ENCODE measurements at places on chromosomes 4 and X.

DNA sequence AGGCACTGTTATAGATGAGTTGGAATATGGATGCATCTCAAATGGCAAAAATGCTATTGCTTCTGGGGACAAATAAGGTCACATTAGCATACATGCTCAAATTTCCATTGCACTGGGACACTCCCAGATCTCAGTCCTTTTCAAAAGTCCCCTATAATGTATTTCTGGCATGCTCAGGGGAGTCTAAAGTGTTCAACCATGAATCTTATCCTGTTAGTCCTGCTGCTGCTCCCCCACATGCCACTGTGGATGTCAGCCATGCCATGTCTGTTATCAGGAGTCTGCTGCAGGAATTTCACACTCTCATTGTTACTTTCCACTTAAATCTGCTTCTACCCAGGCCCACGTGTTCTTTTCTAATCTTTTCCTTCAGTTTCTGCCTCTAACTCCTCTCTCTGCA, 1000.6 kb downstream of the CCSER1 start:
- DNase-seq: no peak

DNA sequence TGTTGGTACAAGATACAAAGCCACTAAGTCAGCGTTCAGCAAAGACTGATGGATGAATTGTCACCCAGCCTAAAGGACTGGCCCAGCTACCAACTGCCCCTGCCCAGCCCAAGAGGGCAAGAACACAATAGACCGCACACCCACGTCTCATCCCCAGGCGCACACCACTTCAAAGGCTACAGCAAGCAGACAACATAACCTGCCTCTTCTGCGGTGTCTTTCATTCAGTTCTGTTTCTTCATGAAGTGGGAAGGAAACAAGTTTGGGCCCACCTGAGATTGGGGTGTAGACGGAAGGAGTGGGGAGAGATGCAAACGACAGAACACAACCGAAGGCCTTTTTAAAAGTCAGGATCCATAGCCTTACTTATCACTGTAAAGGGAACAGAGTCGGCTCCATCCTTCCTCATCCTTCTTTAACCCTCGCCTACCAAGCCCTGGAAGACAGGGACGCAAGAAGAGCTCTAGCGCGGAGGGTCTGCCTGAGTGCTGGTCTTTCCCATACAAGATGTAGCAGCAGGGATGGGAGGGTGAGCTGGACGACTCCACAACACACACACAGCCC, 691 bp downstream of the SCARB2 start:
- DNase-seq: no peak

DNA sequence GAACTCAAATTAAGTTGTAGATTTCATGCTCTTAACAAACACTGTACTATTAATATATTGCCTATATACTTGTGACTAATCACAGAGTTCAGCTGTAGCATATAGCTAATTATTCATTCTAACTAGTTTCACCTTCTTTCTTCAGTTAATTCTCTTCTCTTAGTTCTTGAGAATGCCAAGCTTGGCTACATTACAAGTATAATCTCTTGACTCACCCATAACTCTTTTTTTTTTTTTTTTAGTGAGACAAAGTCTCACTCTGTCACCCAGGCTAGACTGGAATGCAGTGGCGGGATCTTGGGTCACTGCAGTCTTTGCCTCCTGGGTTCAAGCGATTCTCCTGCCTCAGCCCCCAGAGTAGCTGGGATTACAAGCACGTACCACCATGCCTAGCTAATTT, 5.4 kb downstream of the KLHL5 start:
- no peak for DNase-seq

- DNase-seq: no peak
Measured at GRCh38 chrX:72078411-72078810, 53.3 kb downstream of the RTL5 start.

DNA sequence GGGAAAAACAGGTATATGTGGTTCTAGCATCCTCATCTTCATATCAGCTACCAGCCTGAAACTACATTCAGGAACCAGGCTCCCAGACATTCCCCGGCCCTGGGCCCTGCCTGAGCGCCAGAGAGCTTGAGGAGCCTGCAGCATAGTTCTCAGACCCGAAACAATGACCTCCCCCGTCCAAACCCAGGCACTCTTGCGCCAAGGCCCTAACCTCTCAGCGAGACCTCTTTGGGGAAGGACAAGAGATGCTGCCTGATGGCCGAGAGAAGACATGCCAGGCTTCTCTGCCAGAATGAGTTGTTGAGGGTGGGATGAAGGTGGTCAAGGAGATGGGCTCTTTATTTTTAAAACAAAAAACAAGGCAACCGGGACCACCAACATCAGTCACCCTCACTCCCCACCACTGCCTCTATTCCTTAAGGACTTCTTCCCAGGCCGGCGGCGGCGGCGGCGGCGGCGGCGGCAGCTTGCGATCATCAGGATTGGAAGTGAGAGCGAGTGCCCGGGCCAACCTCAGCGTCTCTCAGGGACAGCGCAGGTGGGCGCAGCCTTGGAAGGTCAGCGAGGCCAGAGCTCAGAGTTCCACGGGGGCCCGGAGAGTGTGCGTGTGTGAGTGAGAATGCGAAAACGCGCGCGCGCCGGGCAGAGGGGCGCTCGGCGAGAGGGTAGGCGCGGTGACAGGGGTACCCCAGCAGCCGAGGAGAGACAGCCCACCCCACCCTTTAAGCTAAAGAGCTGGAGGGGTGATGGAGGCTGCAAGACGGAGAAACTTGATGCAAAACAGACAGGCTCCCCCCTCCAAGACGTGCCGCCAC, 601 bp downstream of the INPP4B start:
- DNase-seq: no peak
